ENCODE measurements at places on chromosomes 16 and 17. TPM values are rescaled to one million over a fixed set of nuclear protein-coding genes. Genes with fewer than 3 reads are reported as not detected.

The SLC6A2 gene
- not detected for total RNA-seq

The GRAP gene
- under 0.01 TPM for total RNA-seq

The WNT9B gene
- total RNA-seq = not detected

The RNF213 gene
- 339 TPM for total RNA-seq

The PIPOX gene
- 1.7 TPM for total RNA-seq

The CACNG5 gene
- not detected for total RNA-seq

The KRTAP2-1 gene
- not detected for total RNA-seq

The HOXB1 gene
- total RNA-seq = not detected

The ASIC2 gene
- total RNA-seq = not detected

The METRN gene
- 93.6 TPM for total RNA-seq

The ADAMTS18 gene
- total RNA-seq = not detected

The SMPD3 gene
- total RNA-seq = 0.15 TPM

The CSH1 gene
- total RNA-seq = not detected

The PGP gene
- total RNA-seq = 30.5 TPM

The SRCIN1 gene
- total RNA-seq = 0.36 TPM

The TPSD1 gene
- not detected for total RNA-seq

The CSH2 gene
- not detected for total RNA-seq

The SEPTIN12 gene
- total RNA-seq = not detected

The SBK1 gene
- total RNA-seq = under 0.01 TPM

The ADAM11 gene
- total RNA-seq = 1.00 TPM

The ABCA3 gene
- total RNA-seq = 0.31 TPM

The CCL16 gene
- total RNA-seq = not detected

The LYRM9 gene
- total RNA-seq = 20.3 TPM

The CCL7 gene
- not detected for total RNA-seq

The NHLRC4 gene
- total RNA-seq = 2.0 TPM

The TOM1L1 gene
- 91.2 TPM for total RNA-seq
